ENCODE measurements at places on chromosomes 13 and 19.

- no peak for DNase-seq
These were observed 144.6 kb downstream of the GGACT start for GRCh38 chr13:100443998-100444328.

- peak; percentile 85 for DNase-seq
These were observed 38.6 kb upstream of the SEMA6B start for GRCh38 chr19:4597975-4598671.

GRCh38 chr13:93450191-93450621 is 223.6 kb downstream of the GPC6 start:
- no peak for DNase-seq

DNA sequence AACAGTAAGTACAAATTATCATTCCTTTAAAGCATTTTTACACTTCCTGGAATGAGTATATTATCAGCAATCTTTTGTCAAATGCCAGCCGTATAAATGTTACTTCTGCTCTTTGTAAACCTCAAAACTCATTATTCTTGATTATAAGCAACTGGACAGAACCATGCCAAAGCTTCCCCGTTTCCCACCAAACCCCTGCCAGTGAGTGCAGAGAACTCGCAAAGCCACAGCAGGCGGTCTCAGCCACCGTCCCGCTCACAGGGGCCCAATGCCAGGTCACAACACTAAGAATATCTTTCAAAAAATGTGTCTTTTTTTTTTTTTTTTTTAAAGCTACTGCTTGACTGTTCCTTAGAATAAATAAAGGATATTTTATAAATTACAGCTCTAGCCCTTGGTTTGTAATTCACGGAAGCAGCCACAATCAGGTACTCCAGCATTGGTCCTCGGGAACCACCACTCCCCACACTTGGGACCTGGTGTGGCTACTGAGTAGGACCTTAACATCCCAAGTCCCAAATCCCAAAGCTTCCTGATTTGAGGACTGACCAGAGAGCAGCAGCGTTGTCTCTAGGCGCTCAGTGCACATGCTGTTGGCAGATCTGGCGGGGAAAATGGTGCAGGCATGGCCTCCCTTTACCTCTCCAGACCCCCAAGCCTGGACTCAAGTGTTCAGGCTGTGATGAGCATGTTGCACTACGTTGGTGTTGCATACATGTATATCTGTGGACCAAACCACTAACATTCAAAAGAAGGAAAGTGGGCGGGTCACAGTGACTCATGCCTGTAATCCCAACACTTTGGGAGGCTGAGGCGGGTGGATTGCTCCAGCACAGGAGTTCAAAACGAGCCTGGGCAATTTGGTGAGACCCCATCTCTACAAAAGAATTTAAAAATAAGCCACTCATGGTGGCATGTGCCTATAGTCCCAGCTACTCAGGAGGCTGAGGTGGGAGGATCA is 19.0 kb downstream of the KCTD15 start:
- DNase-seq: no peak

- DNase-seq: no peak
These were observed 13.5 kb downstream of the DPF1 start for GRCh38 chr19:38210458-38210987.

DNA sequence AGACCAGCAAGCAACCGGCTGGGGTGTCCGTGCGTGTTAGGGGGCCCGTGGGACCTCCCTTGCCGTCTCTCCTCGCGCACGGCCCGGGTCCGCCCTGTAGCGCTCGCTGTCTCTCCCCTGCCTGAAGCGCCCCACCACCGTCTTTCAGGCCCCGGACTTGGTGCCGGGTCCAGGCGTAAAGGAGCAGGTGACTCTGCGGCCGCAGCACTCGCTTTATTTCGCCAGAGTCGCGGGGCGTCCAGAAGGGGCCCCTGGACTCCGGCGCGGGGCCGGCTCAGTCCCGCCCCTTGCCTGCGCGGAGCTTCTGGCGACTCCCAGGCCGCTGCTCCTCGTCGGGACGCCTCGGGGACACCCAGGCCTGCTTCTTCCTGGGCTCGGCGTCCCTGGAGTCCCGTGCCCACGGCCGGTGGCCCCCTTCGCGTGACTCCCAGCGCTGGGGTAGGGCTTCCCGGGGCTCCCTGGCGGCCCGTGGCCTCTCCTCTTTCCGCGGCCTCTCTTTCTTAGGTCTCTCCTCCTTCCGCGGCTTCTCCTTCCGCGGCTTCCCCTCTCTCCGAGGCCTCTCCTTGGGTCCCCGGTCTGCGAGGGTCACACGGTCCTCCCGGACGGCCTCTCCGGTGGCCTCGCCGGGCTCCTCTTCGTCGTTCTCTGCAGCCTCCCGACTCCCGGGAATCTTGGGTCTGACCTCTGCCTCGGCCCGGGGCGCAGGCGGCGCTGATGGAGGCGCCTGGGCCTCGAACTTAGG is 3.1 kb downstream of the AMH start:
- no peak for DNase-seq

DNA sequence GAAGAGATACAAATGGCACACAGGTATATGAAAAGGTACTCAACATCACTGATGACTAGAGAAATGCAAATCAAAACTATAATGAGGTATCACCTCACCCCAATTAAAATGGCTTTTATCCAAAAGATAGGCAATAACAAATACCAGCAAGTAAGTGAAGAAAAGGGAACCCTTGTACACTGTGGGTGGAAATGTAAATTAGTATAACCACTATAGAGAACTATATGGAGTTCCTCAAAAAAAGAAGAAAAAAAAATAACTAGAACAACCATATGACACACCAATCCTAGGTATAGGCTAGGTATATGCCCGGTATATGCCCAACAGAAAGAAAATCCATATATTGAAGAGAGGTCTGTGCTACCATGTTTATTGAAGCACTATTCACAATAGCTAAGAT is 150.9 kb downstream of the VWA8 start:
- no peak for DNase-seq

DNA sequence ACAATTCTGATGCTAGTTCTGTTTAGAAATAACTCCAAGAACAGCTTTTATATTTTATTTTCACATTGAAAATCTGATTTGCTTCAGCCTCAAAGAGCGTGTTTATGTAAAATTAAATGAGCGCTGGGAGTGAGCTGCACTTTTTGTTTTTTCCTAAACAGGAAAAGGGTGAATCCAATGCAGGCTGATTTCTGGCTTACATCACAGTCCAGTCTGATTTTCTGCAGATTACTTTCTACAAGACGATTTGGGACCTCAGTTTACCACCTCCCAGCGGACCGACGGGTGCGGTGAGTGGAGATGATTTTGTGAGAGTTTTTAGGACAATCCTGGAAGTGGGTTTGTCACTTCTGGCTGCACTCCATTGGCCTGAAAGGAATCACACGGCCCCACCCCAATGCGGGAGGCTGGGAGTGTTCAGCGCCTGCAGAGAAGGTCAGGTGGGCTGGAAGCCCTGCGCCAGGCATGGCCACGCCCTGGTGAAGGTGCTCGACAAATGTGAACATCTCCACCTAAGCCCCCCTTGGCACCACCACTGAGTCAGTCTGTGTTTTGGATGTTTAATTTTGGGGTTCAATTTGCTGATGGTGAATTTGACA is 90.1 kb downstream of the ANKRD10 start:
- DNase-seq: no peak
